ENCODE measurements at places on chromosomes 7 and 10.

- no peak for DNase-seq
These were observed 74.4 kb downstream of the CYTH3 start for GRCh38 chr7:6197801-6198551.

DNA sequence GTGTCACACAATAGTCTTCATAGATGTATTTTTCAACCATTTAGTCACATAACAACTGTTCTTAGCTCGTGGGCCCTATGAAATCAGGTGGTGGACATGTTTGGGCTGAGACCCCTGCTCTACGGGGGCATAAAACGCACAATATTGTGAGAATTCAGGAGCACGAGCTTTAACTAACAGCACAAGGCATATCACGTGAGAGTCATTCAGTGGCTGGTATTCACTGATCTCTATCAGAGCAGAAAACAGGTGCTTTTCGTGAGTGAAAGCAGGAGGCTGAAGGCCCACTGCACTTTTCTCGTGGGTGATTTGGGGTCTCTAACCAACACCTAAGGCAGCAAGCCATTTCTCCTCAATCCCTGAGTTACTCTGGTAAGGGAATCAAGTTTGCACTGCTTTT lies 42.8 kb upstream of the GRB10 start:
- no peak for DNase-seq

GRCh38 chr7:47830015-47830414 lies 118.3 kb downstream of the PKD1L1 start:
- no peak for DNase-seq

- no peak for DNase-seq
These were observed 31.9 kb upstream of the AGBL3 start for GRCh38 chr7:134954197-134955082.

- DNase-seq, result no peak
These were observed 10.4 kb upstream of the ZNF485 start for GRCh38 chr10:43595739-43596298.

DNA sequence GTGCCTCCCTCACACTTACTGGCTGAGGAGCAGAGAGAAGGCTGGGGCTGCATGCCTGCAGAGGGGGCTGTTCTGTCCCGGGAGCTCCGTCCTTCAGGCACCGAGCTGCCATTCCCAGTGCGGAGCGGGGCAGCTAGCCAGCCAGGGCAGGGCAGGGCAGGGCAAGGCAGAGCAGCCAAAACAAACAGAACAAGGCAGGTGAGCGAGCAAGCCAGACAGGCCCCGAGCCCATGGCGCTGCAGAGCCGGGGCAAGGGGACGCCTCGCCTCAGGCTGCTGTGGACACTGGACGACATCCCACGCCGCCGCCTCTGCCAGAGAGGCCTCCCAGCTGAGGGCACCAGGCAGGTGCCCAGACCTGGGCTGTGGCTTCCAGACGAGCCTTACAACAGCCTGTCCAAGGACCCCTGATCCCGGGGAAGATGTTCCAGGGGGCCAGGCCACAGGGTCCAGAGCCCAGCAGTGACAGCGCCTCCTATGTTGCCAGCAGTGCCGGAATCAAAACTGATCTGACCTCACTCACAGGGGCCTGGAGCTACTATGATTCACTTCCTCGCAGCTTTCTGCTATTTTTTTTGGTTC lies 8.2 kb upstream of the NDST2 start:
- DNase-seq, result no peak

DNA sequence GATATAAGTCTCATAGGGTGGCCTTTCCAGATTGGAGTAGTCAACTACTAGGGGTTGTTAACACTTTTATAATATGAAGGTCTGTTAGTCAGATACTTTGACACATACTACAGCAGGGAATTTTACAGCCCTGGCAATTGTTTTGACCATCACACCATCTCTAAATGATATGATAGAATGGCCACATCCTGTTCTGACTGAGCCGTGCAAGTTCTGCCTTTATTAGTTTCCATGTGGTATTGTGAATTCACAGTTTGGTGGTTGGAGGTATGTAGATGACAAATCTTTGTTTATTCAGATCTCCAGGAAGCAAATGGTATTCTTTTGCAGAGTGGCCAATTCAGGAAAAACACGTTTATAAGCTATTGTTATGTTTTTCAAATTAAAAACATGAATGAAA lies 83.0 kb downstream of the NRG3 start:
- DNase-seq, result no peak

All from T-helper 2 cell (primary cell).